Tibial nerve (tissue), 4 donors: ENCODE measurements at places on chromosomes 13 and 19. TPM values are rescaled to one million over a fixed set of nuclear protein-coding genes. Genes with fewer than 3 reads are reported as not detected.

- no peak overlapping the region for H3K27ac ChIP-seq
- peaks cover 61% of the 10 kb centered on the region for H3K4me1 ChIP-seq
- DNase-seq = no peak
- H3K27me3 ChIP-seq = no peaks in the 10 kb centered on the region
- H3K4me3 ChIP-seq = no peak overlapping the region
- no peaks in the 10 kb centered on the region for H3K36me3 ChIP-seq
Measured at GRCh38 chr19:48722196-48722708, 2.7 kb upstream of the MAMSTR start.

- peak overlapping the region; percentile 98 for H3K27ac ChIP-seq
- peak; percentile 47 for DNase-seq
- no peaks in the 10 kb centered on the region for H3K27me3 ChIP-seq
- peak overlapping the region; percentile 54 for H3K4me3 ChIP-seq
- peaks cover 70% of the 10 kb centered on the region for H3K4me1 ChIP-seq
- H3K36me3 ChIP-seq = no peaks in the 10 kb centered on the region
Measured at GRCh38 chr19:41226053-41226873, 7.2 kb downstream of the AXL start.

GRCh38 chr13:100668408-100668807 lies 6.2 kb downstream of the TMTC4 start:
- peaks cover 10% of the 10 kb centered on the region for H3K4me1 ChIP-seq
- H3K36me3 ChIP-seq = no peaks in the 10 kb centered on the region
- H3K27ac ChIP-seq = no peak overlapping the region
- no peak overlapping the region for H3K4me3 ChIP-seq

GRCh38 chr19:10797541-10798256 lies 38.3 kb downstream of the TMED1 start:
- no peak overlapping the region for H3K27ac ChIP-seq
- no peak for DNase-seq
- no peaks in the 10 kb centered on the region for H3K27me3 ChIP-seq
- H3K4me3 ChIP-seq = no peak overlapping the region
- H3K4me1 ChIP-seq = no peaks in the 10 kb centered on the region
- peaks cover 48% of the 10 kb centered on the region for H3K36me3 ChIP-seq

DNA sequence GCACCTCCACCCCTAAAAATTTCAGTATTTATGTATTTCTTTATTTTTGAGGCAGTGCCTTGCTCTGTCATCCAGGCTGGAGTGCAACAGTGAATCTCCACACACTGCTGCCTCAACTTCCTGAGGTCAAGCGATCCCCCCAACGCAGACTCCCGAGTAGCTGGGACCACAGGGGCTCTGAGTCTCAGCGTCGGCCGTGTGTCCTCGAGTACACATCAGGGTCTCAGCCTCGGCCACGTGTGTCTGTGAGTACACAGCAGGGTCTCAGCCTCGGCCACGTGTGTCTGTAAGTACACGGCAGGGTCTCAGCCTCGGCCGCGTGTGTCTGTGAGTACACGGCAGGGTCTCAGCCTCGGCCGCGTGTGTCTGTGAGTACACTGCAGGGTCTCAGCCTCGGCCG lies 21.2 kb downstream of the C2CD4C start:
- H3K27me3 ChIP-seq = peaks cover 35% of the 10 kb centered on the region
- H3K4me3 ChIP-seq = no peak overlapping the region
- no peak for DNase-seq
- no peaks in the 10 kb centered on the region for H3K4me1 ChIP-seq
- no peaks in the 10 kb centered on the region for H3K36me3 ChIP-seq

DNA sequence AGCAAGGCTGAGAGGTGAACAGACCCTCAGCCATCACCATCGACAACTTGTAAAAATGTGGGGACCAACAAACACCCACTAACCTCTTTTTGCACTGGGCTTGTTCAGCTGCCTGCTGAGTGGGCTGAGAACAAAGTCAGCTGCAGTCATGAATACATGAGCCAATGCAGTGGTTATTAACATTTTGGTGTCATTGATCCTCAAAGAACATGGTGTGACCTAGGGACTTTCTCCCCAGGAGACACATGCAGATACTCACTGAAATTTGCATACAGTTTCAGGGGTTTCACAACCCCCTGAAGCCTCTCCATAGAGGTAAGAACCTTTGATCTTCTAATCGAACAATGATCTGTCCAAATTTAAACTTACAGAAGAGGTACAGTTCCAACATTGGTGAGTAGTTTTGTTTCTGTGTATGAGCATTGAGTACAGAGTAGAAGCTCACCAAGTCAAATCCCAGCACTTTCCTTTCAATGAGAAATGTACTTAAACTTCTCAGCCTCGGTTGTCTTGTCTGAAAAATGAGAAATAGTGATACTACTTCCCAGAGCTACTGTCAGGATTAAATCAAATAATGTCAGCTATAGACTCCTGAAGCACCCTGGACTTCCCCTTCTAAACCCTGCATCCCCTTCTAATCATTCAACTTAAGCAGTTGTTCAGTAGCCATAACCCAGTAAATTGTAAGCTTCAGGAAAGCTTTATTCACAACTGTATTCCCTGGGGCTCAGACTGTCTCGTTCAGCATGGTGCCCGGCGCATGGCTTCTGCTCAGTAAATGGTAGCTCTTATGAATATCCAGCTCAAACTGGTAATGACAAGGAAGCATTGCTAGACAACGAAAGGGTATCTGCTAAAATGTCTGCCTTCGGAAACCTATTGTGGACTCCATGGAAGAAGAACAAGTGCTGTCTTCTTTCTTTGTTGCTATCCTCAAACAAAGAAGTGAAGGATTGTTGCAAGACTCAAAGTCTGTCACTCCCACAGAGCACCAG lies 148.7 kb downstream of the FOXO1 start:
- no peaks in the 10 kb centered on the region for H3K4me1 ChIP-seq
- H3K27me3 ChIP-seq = no peaks in the 10 kb centered on the region
- H3K36me3 ChIP-seq = no peaks in the 10 kb centered on the region
- DNase-seq = no peak
- H3K4me3 ChIP-seq = no peak overlapping the region
- H3K27ac ChIP-seq = no peak overlapping the region

DNA sequence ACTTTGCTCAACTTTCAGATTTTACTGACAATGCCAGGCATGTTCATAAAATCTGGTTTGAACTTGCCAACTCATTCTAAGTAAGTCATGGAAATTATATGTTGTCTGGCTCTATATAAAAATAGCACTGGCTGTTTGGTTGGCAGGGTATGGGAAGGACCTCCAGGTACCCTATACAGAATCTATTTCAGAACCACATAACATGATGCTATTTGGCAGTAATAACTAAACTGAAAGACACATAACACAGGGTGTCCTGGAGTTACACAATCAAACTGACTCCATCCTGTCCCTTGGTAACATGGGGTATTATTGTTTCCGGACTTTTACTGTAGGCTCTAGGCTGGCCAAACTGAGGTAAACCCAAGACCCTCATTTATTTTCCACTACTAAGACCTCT lies 248.8 kb downstream of the RGCC start:
- H3K27me3 ChIP-seq = no peaks in the 10 kb centered on the region
- H3K4me3 ChIP-seq = no peak overlapping the region
- DNase-seq = no peak
- H3K36me3 ChIP-seq = no peaks in the 10 kb centered on the region
- peak overlapping the region; percentile 73 for H3K27ac ChIP-seq

DNA sequence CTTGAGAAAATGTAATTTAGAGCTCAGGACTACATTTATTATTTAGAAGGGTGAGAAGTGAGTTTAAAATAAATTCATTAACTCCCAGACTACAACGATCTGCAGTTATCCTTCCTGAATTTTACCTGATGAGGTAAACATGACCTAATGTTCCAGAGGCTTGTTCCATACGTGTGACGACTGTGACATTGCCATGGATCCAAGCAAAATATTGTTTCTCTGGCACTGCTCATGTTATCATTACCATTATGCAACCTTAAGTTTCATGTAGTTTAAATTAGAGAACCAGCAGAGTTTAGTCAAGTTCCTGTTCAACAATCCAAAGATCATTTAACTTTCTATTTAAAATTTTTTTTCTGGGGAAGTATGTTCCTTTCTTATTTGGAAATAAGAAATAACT lies 279.6 kb downstream of the KLF5 start:
- no peaks in the 10 kb centered on the region for H3K36me3 ChIP-seq
- no peak overlapping the region for H3K4me3 ChIP-seq
- no peak overlapping the region for H3K27ac ChIP-seq
- no peak for DNase-seq
- no peaks in the 10 kb centered on the region for H3K27me3 ChIP-seq

GRCh38 chr19:38204096-38204495 lies 19.9 kb downstream of the DPF1 start:
- H3K4me3 ChIP-seq = no peak overlapping the region
- H3K36me3 ChIP-seq = peaks cover 5% of the 10 kb centered on the region
- H3K27me3 ChIP-seq = no peaks in the 10 kb centered on the region

DNA sequence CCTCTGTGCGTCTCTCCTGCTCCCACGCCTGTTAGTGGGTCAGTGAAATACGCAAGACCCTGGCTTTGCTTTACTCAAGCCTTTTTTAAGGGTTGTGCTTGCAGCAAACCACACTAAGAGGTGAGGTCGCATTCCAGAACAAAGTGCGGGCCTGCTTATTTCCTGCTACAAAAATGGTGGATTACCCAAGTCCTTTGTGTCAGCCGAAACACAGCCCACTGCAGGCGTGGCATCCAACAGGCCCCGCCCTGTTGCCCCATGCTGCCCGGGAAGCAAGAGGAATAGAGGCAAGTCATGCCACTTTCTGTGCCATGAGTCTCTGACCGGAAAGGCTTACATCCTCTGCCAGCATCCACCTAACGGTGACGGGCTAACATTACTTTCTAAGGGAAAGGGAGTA lies 7.7 kb upstream of the IRS2 start:
- no peak for DNase-seq
- no peaks in the 10 kb centered on the region for H3K27me3 ChIP-seq
- H3K4me1 ChIP-seq = peaks cover 7% of the 10 kb centered on the region
- H3K4me3 ChIP-seq = no peak overlapping the region

- no peak overlapping the region for H3K4me3 ChIP-seq
- H3K27ac ChIP-seq = no peak overlapping the region
Measured at GRCh38 chr13:23592596-23592995, 22.4 kb downstream of the TNFRSF19 start.

DNA sequence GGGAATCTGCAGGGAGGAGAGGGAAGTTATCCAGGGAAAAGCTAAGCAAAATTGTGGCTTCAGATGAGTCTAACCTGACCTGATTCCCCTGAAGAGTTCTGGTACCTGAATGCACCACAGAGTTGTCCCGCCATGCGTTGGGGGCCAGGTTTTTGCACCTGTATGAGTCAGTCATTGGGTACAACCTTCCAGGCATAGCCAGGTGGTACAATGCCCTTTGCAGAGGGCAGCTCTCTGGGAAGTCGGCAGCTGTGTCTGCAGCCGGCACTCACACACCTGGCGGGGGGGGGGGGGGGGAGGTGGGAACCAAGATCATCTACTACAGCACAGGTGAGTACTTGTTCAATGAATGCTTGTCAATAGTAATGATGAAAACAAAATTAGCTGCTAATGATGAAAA lies 52.5 kb upstream of the GTF3A start:
- DNase-seq = no peak
- no peaks in the 10 kb centered on the region for H3K4me1 ChIP-seq
- H3K27ac ChIP-seq = no peak overlapping the region
- H3K27me3 ChIP-seq = peaks cover 35% of the 10 kb centered on the region

DNA sequence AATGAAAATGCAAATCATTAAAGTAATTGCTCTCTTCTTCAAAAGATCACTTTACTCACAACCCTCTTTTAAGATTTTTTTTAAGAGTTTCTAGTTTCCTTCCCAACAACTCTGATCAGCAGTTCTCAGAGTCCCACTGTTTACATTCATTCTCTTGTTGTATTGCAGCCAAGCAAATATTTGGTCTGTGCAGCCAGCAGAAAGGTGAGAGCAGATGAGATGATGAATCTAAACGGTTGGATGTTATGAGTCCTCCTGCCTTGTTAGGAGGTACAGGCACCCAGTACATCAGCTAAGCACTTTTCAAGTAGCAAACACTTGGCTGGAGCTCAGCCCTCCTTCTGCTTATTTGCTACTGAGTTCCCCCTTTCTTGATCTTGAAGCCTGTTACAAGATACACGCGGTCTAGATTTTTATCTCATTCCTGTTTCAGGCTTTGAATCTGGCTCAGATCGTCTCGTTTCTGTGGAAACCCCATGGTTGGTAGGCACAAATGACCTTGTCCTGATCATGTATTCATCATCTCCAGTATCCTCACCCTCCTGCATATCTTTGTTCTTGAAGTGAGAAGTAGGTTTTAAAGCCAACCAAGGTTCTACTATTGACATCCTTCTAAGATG lies 300.7 kb downstream of the DCT start:
- H3K27ac ChIP-seq = no peak overlapping the region
- no peak for DNase-seq
- no peaks in the 10 kb centered on the region for H3K27me3 ChIP-seq

GRCh38 chr13:107835339-107836018 lies 379.9 kb downstream of the LIG4 start:
- H3K27me3 ChIP-seq = no peaks in the 10 kb centered on the region
- H3K27ac ChIP-seq = no peak overlapping the region
- H3K4me1 ChIP-seq = no peaks in the 10 kb centered on the region
- no peak for DNase-seq
- H3K36me3 ChIP-seq = no peaks in the 10 kb centered on the region
- no peak overlapping the region for H3K4me3 ChIP-seq

GRCh38 chr13:25085125-25085742 lies 10.7 kb upstream of the PABPC3 start:
- peak; percentile 54 for DNase-seq
- H3K27ac ChIP-seq = no peak overlapping the region
- no peaks in the 10 kb centered on the region for H3K27me3 ChIP-seq
- H3K4me3 ChIP-seq = no peak overlapping the region

DNA sequence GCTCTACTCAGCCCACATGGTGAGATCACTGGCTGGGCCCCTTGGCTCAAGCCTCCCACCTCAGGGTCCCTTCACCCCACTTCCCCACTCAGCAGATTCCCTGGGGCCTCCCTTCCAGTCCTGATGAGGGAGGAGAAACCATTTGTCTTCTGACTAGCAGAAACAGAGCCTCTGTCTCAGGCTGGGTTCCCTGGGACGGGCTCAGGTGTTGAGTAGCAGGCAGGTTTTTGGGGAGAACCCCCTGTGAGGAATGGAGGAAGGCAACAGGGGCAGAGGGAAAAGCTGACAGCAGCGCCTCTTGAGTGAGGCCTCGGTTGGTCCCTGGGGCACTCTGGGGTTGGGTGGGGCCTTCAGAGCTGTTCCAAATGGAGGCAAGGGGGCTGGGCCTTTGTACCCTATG lies 452.2 kb downstream of the TSHZ3 start:
- H3K4me3 ChIP-seq = no peak overlapping the region
- no peak for DNase-seq
- H3K27me3 ChIP-seq = no peaks in the 10 kb centered on the region
- no peaks in the 10 kb centered on the region for H3K36me3 ChIP-seq

DNA sequence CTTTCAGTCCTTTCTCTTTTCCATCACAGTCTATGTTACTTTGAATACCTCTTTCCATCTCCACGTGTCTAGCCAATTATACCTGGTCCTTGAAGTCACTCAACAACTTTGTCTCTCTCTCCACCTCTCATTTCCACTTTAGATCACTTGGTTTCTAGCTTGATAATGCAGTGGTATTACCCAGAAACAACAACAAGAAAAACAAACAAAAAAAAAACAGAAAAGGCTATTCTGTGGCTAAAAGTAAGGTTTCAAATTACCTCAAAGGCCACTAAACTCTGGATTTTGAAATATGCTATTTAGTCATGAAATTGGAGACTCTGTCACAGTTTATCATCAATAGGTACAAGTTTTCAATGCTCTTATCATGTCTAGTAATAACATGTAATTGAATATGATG lies 184.8 kb downstream of the PCDH9 start:
- DNase-seq = no peak
- no peaks in the 10 kb centered on the region for H3K27me3 ChIP-seq
- H3K27ac ChIP-seq = no peak overlapping the region
- no peaks in the 10 kb centered on the region for H3K36me3 ChIP-seq
- no peaks in the 10 kb centered on the region for H3K4me1 ChIP-seq

Gene CD209
- 7.1 TPM for total RNA-seq

Gene CCDC70
- not detected for total RNA-seq

Gene MUC16
- total RNA-seq = under 0.01 TPM

Gene IZUMO4
- 35.6 TPM for total RNA-seq
